ENCODE measurements at places on chromosomes 11 and 22. TPM values are rescaled to one million over a fixed set of nuclear protein-coding genes. Genes with fewer than 3 reads are reported as not detected.

Gene OR52H1
- 1.6 TPM for total RNA-seq

DNA sequence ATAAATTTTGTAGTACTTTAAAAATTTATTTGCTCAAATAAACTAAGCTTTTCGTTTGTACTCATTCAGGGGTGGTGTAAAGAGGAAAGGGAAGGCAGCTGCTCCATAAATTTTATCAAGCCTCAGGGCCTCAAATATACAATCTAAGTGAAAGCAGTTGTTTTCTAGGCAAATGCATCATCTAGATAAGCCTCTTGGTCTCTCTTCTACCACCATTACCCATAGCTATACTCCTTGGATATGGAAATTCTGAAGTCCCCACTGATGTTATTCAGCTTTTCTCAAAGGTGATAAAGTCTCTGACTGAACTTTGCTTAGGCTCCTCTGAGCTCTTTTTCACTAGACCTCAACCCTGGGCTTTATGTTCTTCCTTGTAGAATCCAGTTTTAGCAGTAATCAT, 1313.1 kb downstream of the JRKL start:
- no peaks in the 10 kb centered on the region for H3K27me3 ChIP-seq
- DNase-seq = no peak
- H3K27ac ChIP-seq = no peak overlapping the region
- H3K36me3 ChIP-seq = no peaks in the 10 kb centered on the region
- H3K4me3 ChIP-seq = no peak overlapping the region

GRCh38 chr11:105389952-105390351, 219.9 kb upstream of the GRIA4 start:
- no peak for DNase-seq
- H3K27me3 ChIP-seq = no peaks in the 10 kb centered on the region
- no peak overlapping the region for H3K4me3 ChIP-seq

Gene KCNE3
- total RNA-seq = 5.0 TPM

GRCh38 chr22:49046546-49047361, 780.9 kb downstream of the BRD1 start:
- no peaks in the 10 kb centered on the region for H3K4me1 ChIP-seq
- H3K4me3 ChIP-seq = no peak overlapping the region
- H3K27me3 ChIP-seq = peaks cover 58% of the 10 kb centered on the region
- H3K27ac ChIP-seq = no peak overlapping the region
- DNase-seq = no peak

GRCh38 chr11:76069001-76069400, 137.3 kb downstream of the WNT11 start:
- H3K27ac ChIP-seq = no peak overlapping the region
- DNase-seq = no peak
- H3K4me1 ChIP-seq = peaks cover 6% of the 10 kb centered on the region
- no peaks in the 10 kb centered on the region for H3K27me3 ChIP-seq

DNA sequence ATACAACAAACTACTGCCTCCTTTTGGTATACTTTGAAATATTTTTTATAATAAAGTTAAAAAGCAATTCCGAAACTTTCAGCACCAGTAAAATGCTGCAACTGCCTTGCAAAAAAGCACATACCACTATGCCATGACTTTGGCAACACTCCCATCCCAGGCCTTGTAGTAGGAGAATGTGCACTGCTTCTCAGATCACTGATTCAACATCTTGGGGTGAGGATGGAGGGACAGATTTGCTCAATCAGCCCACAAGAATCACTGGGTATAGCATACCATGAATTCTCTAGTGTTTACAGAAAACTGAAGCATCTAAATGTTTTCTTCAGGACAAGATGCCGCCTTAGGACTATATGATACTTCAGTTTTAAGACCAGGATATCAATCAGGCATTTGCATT, 14.9 kb downstream of the EIF4ENIF1 start:
- DNase-seq = no peak
- H3K27me3 ChIP-seq = no peaks in the 10 kb centered on the region
- no peak overlapping the region for H3K4me3 ChIP-seq
- H3K4me1 ChIP-seq = peaks cover 6% of the 10 kb centered on the region
- peaks cover 21% of the 10 kb centered on the region for H3K36me3 ChIP-seq
- H3K27ac ChIP-seq = no peak overlapping the region

GRCh38 chr11:121249039-121249663, 43.4 kb upstream of the SC5D start:
- H3K27ac ChIP-seq = no peak overlapping the region
- no peak for DNase-seq
- no peaks in the 10 kb centered on the region for H3K27me3 ChIP-seq
- H3K4me3 ChIP-seq = no peak overlapping the region

DNA sequence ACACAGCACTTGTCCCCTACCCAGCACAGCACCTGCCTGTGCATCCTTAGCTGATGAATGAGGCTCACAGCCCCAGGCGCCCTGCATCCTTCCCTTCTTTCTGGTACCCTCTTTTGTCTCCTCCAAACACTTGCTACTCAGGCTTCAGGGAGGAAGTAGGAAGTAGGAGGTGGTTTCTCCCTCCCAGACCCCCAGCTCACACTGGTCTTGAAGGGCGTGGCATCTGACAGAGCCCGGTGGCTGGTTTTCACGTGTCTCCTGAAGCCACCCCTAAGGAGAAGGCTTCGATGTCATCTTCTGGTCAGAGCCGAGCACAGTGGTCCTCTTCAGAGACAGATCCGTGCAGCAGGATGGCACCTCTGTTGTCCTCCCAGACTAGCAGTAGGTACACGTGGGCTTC, 109.8 kb downstream of the PTPRJ start:
- no peak overlapping the region for H3K27ac ChIP-seq
- no peak overlapping the region for H3K4me3 ChIP-seq
- peaks cover 68% of the 10 kb centered on the region for H3K27me3 ChIP-seq
- no peak for DNase-seq

- DNase-seq = no peak
- H3K27ac ChIP-seq = no peak overlapping the region
- peaks cover 28% of the 10 kb centered on the region for H3K27me3 ChIP-seq
Observed at GRCh38 chr11:118048472-118049370, 28.2 kb upstream of the TMPRSS4 start.

Gene RBMXL2
- 0.16 TPM for total RNA-seq

GRCh38 chr11:107598225-107599139, 7.5 kb downstream of the ELMOD1 start:
- no peak for DNase-seq
- H3K4me1 ChIP-seq = no peaks in the 10 kb centered on the region
- no peak overlapping the region for H3K4me3 ChIP-seq
- H3K27ac ChIP-seq = no peak overlapping the region
- no peaks in the 10 kb centered on the region for H3K36me3 ChIP-seq

Gene SERPINH1
- 360 TPM for total RNA-seq

Gene CPSF7
- 116 TPM for total RNA-seq

DNA sequence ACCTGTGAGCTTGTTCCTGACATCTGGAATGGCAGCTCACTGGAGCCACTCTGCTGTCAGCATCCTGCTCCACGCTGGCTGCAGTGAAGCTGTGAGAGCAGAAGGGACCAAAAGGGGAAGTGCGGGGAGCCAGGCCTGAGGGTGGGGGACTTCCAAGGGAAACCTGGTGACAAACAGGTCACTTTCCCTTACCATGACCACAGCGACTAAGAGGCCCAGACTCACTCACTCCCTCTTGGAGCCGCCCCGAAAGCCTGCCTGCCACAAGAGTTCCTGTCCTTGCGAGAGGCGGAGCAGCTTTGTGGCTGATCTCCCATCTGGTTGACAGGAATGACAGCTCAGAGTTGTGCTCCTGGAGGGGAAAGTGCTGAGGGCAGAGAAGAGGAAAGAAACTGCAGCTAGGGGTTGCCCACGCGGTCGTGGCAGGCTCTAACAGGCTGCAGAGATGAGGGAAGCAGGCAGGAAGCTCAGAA, 183.8 kb upstream of the NTM start:
- H3K27ac ChIP-seq = no peak overlapping the region
- H3K4me1 ChIP-seq = peaks cover 4% of the 10 kb centered on the region
- DNase-seq = no peak

Gene ZP1
- total RNA-seq = 0.31 TPM

GRCh38 chr11:78737891-78738290, 163.2 kb upstream of the NARS2 start:
- DNase-seq = no peak
- H3K4me3 ChIP-seq = no peak overlapping the region
- peaks cover 19% of the 10 kb centered on the region for H3K36me3 ChIP-seq
- H3K27ac ChIP-seq = no peak overlapping the region
- H3K27me3 ChIP-seq = no peaks in the 10 kb centered on the region

GRCh38 chr11:123178186-123178585, 16.9 kb downstream of the CLMP start:
- H3K4me1 ChIP-seq = peaks cover 13% of the 10 kb centered on the region
- DNase-seq = no peak
- no peak overlapping the region for H3K4me3 ChIP-seq
- no peaks in the 10 kb centered on the region for H3K36me3 ChIP-seq
- no peaks in the 10 kb centered on the region for H3K27me3 ChIP-seq

Gene RTN4RL2
- total RNA-seq = 0.63 TPM

All from mesothelial cell of epicardium (in vitro differentiated cells).